ENCODE measurements at places on chromosomes 6 and 20. TPM values are rescaled to one million over a fixed set of nuclear protein-coding genes. Genes with fewer than 3 reads are reported as not detected.
A peak's percentile ranks its signal among the peaks of the same experiment; 100 is the strongest.

GRCh38 chr20:52268184-52268749, 76.7 kb upstream of the ZFP64 start:
- peaks cover 3% of the 10 kb centered on the region for H3K27me3 ChIP-seq
- DNase-seq: no peak
- no peak overlapping the region for H3K27ac ChIP-seq
- H3K4me1 ChIP-seq: no peaks in the 10 kb centered on the region

DNA sequence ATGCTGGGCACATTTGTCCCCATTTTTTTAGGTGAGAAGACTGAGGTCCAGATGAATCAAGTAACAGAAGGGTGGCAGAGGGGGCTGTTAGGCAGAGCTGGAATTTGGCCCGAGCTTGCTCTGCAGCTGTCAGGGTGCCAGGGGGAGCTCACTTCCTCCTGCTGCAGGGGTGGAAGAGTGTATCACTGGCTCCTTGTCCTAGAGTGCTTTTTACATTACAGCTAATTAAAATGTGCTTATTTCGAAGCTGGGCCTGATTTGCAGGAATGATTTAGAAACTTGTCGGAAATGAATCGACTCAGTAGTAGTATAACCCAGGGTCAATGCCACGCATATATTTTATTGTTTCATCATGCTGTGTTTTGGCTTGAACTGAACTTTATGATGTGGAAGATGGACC, 11.1 kb downstream of the TOX2 start:
- no peaks in the 10 kb centered on the region for H3K4me1 ChIP-seq
- H3K4me3 ChIP-seq: no peak overlapping the region
- no peak overlapping the region for H3K27ac ChIP-seq
- no peaks in the 10 kb centered on the region for H3K36me3 ChIP-seq
- no peaks in the 10 kb centered on the region for H3K27me3 ChIP-seq
- no peak for DNase-seq

- H3K27ac ChIP-seq: no peak overlapping the region
- no peak overlapping the region for H3K4me3 ChIP-seq
- peaks cover 16% of the 10 kb centered on the region for H3K4me1 ChIP-seq
- no peaks in the 10 kb centered on the region for H3K36me3 ChIP-seq
- DNase-seq: no peak
- H3K27me3 ChIP-seq: peaks cover 3% of the 10 kb centered on the region
Measured at GRCh38 chr6:4367643-4368042, 232.3 kb upstream of the ECI2 start.

DNA sequence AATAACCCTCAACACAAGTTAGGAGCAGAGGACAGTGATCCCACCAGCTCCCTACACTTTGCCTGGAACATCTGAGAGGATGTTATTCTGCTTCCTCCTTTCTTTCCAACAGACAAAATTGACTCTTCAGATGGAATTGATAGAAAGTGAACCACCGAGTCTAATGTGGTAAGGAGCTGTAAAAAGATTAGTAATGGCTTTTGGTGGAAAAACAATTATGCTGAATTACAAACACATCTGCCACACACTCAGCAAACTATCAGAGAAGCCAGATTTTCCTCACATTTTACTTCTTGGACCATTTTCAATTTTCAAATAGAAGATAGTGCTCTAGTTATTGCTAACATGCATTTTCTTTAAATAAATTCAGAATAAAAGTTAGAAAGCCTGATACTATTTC, 171.8 kb upstream of the COL21A1 start:
- H3K27ac ChIP-seq: no peak overlapping the region
- H3K27me3 ChIP-seq: no peaks in the 10 kb centered on the region
- H3K36me3 ChIP-seq: no peaks in the 10 kb centered on the region
- DNase-seq: no peak
- H3K4me3 ChIP-seq: no peak overlapping the region
- no peaks in the 10 kb centered on the region for H3K4me1 ChIP-seq

DNA sequence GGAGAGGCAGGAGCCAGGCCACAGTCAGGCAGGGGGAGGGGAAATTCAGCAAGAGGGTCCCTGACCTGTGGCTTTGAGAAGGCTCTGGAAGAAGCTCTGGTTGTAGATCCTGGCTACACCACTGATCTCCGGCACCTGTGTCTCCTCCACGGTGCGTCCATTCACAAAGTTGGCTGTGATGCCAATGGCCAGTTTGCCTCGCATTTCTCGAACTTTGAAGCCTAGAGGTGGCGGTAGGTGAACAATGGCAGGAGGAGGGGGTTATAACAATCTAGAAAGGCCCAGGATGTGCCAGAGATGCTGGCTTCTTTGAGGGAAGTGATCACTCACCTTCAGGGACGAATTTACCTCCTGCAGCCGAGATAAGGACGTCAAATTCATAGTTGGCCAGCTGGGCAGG, 3.4 kb downstream of the MICAL1 start:
- H3K27ac ChIP-seq: no peak overlapping the region
- no peak overlapping the region for H3K4me3 ChIP-seq
- H3K4me1 ChIP-seq: peaks cover 3% of the 10 kb centered on the region

DNA sequence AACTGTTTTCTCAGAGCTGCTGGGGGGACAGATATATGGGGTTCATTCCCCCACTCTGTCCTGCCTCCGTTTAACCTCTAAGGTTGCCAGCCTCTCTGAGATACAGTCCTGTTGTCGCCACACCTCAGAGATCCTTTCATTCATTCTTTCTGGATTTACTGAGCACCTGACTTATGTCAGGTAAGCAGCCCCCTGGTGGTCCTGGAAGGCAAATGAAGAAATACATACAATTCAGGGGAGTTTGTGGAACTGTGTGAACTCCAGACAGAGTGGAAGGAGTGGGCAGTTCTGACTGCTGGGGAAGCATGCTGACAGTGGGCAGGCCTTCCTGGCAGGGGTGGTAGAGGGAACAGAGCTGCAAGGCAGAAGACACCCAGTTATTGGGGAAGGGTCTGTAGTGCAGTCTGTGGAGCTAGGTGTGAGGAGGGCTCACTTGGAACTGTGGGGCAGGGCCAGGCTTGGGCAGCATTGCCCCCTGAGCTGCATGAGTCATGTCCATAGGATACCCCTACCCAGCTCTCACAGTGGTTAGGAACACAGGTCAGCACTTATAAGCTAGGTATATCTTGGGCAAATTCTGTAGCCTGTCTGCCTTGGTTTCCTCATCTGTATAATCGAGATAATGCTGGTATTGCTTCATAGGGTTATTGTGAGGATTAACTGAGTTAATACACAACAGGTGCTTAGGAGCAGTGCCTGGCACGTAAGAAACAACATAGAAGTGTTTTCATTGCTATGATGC, 12.8 kb upstream of the SGK2 start:
- peaks cover 22% of the 10 kb centered on the region for H3K4me1 ChIP-seq
- H3K27me3 ChIP-seq: no peaks in the 10 kb centered on the region
- peaks cover 3% of the 10 kb centered on the region for H3K36me3 ChIP-seq
- no peak for DNase-seq

The COL20A1 gene
- not detected for polyA plus RNA-seq

The MAK gene
- 0.34 TPM for polyA plus RNA-seq

DNA sequence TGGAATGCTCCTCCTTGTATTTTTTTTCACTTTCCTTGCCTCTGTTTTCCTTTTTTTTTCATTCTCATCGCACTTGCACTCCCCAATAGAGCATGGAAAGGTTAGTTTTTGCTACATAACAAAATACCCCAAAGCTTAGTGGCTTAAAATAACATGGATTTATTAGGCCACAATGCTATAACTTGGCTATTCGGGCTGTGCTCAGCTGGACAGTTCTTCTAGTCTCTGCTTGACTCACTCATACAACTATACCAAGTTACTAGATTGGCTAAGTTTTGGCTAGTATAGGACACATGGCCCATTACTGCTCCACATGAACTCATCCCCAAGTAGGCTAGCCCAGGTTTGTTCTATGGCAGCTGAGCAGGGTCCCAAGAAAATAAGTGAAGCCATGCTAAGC, 94.5 kb upstream of the ANKEF1 start:
- no peaks in the 10 kb centered on the region for H3K27me3 ChIP-seq
- no peak overlapping the region for H3K27ac ChIP-seq
- no peaks in the 10 kb centered on the region for H3K4me1 ChIP-seq
- no peak overlapping the region for H3K4me3 ChIP-seq
- no peak for DNase-seq

- H3K27me3 ChIP-seq: no peaks in the 10 kb centered on the region
- H3K36me3 ChIP-seq: no peaks in the 10 kb centered on the region
- no peak for DNase-seq
Measured at GRCh38 chr20:25191051-25191450, 4.5 kb upstream of the ENTPD6 start.

DNA sequence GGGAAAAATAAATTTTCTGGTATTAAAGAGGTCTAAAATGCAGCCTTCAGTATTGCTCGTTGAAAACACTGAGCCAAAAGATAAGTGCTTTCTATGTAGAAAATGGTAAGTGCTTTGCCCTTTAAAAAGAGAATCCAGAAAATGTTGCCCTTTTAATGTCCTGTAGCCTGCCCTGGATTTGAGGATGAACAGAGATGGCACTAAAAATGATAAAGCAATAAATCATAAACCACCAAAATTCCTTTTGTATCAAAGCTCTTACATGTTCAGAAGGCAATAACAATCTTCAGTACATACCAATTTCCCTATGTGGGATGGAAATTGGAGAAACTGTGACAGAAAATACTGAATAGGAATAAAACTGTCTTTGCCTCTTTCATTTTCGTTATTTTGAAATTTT, 405.8 kb downstream of the PHF3 start:
- H3K4me3 ChIP-seq: no peak overlapping the region
- no peaks in the 10 kb centered on the region for H3K27me3 ChIP-seq
- DNase-seq: no peak
- no peaks in the 10 kb centered on the region for H3K4me1 ChIP-seq

The NHSL1 gene
- polyA plus RNA-seq: 71.0 TPM

DNA sequence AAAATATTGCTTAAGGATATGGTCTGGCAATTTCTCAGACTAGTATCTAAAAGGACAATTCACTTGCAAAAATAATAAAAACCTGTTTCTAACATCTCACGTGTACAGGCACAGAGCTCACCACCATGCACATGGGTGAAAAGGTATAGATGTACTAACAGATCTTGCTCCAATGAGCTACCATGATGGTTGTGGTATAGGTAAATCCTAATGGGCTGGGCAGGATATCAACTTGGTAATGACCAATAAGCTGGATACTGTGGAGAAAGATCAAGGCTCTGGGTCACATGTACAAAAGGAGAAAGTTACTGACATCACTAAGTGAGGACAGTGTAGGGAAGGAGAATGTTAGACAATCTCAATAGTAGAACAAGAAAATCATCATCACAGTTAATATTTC, 111.0 kb upstream of the NUP153 start:
- H3K27ac ChIP-seq: no peak overlapping the region
- H3K4me3 ChIP-seq: no peak overlapping the region
- no peak for DNase-seq
- H3K27me3 ChIP-seq: no peaks in the 10 kb centered on the region

DNA sequence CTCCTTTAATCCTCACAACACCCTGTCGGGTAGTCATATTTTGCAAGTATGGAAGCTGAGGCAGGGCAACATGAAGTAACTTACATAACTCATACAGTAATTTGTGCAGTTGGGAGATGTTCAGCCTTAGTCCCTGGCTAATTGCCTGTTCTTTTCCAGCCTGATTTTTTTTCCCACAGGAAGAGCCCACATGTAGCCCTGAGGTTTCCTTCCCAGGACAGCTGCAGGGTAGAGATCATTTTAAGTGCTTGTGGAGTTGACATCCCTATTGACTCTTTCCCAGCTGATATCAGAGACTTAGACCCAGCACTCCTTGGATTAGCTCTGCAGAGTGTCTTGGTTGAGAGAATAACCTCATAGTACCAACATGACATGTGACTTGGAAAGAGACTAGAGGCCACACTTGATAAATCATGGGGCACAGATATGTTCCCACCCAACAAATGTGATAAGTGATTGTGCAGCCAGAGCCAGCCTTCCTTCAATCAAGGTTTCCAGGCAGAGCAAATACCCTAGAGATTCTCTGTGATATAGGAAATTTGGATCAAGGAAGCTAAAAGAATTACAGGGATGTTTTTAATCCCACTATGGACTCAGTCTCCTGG, 5.0 kb upstream of the BTN2A1 start:
- H3K36me3 ChIP-seq: peaks cover 5% of the 10 kb centered on the region
- H3K4me1 ChIP-seq: peaks cover 4% of the 10 kb centered on the region
- no peak for DNase-seq
- no peaks in the 10 kb centered on the region for H3K27me3 ChIP-seq
- H3K4me3 ChIP-seq: no peak overlapping the region
- H3K27ac ChIP-seq: no peak overlapping the region

- no peak overlapping the region for H3K27ac ChIP-seq
- no peaks in the 10 kb centered on the region for H3K27me3 ChIP-seq
- no peak overlapping the region for H3K4me3 ChIP-seq
Measured at GRCh38 chr6:20929283-20929682, 395.0 kb downstream of the CDKAL1 start.

DNA sequence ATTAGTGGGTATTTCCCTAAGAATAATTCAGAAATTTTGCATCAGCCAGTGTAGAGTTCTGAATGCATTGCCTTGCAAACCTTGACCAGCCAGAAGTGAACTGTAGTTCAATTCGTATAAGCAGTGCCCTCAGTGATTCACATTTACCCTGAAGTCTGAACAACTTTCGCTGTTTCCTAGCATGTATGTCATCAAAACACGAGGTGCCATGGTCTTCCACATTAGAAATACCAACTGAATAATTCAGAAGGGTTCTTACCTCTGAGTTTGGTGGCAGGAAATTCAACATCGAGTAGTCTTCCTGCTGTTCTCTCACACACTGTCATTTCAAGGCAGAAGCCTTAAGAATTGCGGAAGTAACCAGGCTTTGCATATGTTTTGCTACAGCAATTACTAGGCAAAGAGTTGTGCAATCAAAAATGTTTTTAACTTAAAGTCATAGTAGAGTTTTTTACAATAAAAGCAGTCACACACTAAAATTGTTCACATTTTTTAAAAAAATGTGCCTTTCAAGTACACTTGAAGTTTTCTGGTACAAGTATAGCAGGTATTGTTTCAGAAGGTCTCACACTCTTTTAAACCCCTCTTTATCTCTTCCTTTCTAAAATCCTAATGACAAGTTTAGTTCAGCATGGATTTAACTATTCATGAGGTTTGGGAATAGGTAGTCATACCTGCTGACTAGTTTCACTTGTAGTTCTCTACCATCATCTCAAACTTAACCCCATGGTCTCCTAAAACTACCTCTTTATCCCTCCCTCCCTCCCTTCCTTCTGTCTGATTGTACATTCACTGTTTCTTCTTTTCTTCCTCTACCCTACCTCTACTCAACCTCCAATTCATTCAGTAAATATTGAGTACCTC, 118.3 kb downstream of the STXBP5 start:
- DNase-seq: peak; percentile 4
- peaks cover 13% of the 10 kb centered on the region for H3K36me3 ChIP-seq
- no peak overlapping the region for H3K4me3 ChIP-seq
- H3K4me1 ChIP-seq: no peaks in the 10 kb centered on the region

- H3K4me3 ChIP-seq: no peak overlapping the region
- no peak for DNase-seq
- no peaks in the 10 kb centered on the region for H3K4me1 ChIP-seq
- no peaks in the 10 kb centered on the region for H3K27me3 ChIP-seq
Measured at GRCh38 chr6:35626401-35626800, 62.3 kb downstream of the FKBP5 start.

- H3K4me3 ChIP-seq: no peak overlapping the region
- no peaks in the 10 kb centered on the region for H3K4me1 ChIP-seq
- no peaks in the 10 kb centered on the region for H3K36me3 ChIP-seq
- DNase-seq: no peak
Measured at GRCh38 chr6:26358511-26358981, 6.5 kb upstream of the BTN3A2 start.

The JPH2 gene
- polyA plus RNA-seq: 15.0 TPM

- DNase-seq: peak; percentile 15
- no peaks in the 10 kb centered on the region for H3K36me3 ChIP-seq
- H3K4me1 ChIP-seq: peaks cover 4% of the 10 kb centered on the region
- peaks cover 10% of the 10 kb centered on the region for H3K27me3 ChIP-seq
- H3K4me3 ChIP-seq: no peak overlapping the region
- no peak overlapping the region for H3K27ac ChIP-seq
Measured at GRCh38 chr6:100466410-100467128, 1.8 kb upstream of the SIM1 start.
